SJSA1 (cell line): ENCODE measurements at places on chromosomes 16 and 17. TPM values are rescaled to one million over a fixed set of nuclear protein-coding genes. Genes with fewer than 3 reads are reported as not detected.

DNA sequence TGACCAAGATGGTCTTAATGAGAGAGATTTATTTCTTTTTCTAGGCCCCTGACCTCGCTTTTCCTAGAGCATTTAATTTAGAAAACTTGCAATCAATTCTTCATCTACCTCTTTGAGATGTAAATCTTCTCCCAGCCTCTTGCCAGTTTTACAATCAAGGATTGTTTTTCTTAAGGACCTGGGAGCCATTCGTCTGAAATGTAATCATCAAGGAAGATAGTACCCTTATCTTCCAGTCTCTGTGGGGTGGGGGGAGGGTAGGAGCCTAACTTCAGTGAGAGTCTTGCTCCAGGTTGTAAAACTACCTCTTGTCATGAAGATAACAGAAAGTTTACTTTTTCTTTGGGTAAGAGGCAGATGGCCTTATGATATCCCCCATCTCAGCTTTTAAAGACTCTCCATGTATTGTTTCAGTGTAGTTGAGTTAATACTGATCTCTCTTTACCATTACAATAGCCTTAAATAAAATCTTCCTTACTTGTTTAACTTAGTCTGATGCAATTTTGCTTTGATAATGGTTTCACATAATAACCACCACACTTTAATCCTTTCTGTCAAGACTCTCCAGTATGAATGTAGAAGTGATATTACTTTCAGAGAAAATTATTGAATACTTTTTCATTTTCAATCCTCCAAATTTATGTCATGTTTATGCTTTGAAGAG is 110.2 kb upstream of the CPHXL start:
- H3K4me1 ChIP-seq = no peaks in the 10 kb centered on the region
- H3K36me3 ChIP-seq = no peaks in the 10 kb centered on the region
- no peaks in the 10 kb centered on the region for H3K27me3 ChIP-seq
- no peak for DNase-seq
- H3K27ac ChIP-seq = no peak overlapping the region
- no peak overlapping the region for H3K4me3 ChIP-seq

GRCh38 chr16:8720080-8720966 is 45.9 kb downstream of the ABAT start:
- H3K27me3 ChIP-seq = no peaks in the 10 kb centered on the region
- no peaks in the 10 kb centered on the region for H3K4me1 ChIP-seq
- no peak for DNase-seq

DNA sequence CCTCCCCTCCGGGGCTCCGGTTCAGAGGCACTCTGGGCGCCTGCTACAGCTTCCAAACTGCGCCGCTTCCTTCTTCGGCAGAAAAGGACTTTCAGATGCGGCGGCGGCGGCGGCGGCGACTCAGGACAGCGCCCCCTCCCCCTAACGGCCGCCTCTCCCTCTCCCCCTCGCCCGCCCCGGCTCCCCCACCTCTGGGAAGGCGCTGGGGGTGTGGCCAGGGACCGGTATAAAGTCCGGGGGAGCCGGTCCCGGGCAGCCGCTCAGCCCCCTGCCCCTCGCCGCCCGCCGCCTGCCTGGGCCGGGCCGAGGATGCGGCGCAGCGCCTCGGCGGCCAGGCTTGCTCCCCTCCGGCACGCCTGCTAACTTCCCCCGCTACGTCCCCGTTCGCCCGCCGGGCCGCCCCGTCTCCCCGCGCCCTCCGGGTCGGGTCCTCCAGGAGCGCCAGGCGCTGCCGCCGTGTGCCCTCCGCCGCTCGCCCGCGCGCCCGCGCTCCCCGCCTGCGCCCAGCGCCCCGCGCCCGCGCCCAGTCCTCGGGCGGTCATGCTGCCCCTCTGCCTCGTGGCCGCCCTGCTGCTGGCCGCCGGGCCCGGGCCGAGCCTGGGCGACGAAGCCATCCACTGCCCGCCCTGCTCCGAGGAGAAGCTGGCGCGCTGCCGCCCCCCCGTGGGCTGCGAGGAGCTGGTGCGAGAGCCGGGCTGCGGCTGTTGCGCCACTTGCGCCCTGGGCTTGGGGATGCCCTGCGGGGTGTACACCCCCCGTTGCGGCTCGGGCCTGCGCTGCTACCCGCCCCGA is at the start of gene IGFBP4:
Gene IGFBP4 (plus strand): TSS at position 255 of the 792 bp plus-strand sequence. CDS start 286 bp downstream, at position 541.
- H3K4me3 ChIP-seq = peak within 1 kb of the TSS; percentile 57
- H3K4me1 ChIP-seq = peaks cover 34% of the 10 kb centered on the region
- peak; percentile 81 for DNase-seq
- no peaks in the 10 kb centered on the region for H3K36me3 ChIP-seq
- H3K27me3 ChIP-seq = no peaks in the 10 kb centered on the region

DNA sequence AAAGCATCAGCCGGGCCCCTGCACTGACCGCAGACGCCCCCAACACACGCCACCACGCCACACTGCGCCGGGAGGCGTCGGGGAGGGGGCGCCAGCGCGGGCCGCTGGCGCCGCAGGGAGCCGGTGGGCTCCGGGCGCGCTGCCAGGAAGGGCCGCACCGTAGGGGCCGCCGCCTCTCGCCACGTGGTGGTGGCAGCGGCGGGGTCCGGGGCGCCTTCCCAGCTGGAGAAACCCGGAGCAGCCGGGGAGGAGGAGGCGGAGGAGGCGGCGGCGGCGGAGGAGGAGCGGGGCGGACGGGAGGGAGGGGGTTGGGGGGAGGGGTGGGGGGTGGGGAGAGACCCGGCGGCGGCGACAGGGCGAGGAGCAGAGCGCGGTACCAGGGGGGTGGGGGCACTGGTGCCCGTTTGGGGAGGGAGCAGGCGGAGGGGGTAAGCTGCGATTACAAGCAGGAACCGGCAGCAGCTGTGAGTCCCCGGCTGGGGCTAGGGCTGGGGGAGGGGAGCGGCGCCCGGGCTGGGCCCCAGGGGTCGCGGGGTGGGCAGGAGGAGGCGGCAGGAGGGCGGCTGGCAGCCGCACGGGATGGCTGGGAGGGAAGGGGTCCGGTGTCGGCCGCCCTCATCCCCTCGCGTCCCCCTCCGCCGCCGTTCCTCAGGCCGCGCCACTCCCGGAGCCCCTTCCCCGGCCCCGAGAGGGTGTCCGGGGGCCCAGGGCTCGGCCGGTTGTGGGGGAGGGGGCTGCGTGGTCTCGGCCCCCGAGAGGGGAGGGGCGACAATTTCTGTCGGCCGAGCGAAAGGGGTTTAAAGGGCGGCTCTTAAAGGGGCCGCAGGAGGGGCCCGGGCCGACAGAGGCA is at the start of gene TBKBP1:
Gene TBKBP1 (plus strand): TSS at position 431 of the 850 bp plus-strand sequence. CDS start 1,952 bp downstream, outside the sequence.
- peak; percentile 33 for DNase-seq
- H3K27ac ChIP-seq = no peak within 1 kb of the TSS
- no peaks in the 10 kb centered on the region for H3K36me3 ChIP-seq
- peaks cover 12% of the 10 kb centered on the region for H3K4me1 ChIP-seq
- H3K4me3 ChIP-seq = peak within 1 kb of the TSS; percentile 60

- no peak for DNase-seq
- peak overlapping the region; percentile 72 for H3K27ac ChIP-seq
- peaks cover 12% of the 10 kb centered on the region for H3K4me1 ChIP-seq
- peak overlapping the region; percentile 86 for H3K4me3 ChIP-seq
Observed at GRCh38 chr17:80545499-80545826, 825 bp downstream of the RPTOR start.

- no peak for DNase-seq
- no peaks in the 10 kb centered on the region for H3K27me3 ChIP-seq
- H3K4me1 ChIP-seq = no peaks in the 10 kb centered on the region
- H3K27ac ChIP-seq = no peak overlapping the region
- peaks cover 21% of the 10 kb centered on the region for H3K36me3 ChIP-seq
Observed at GRCh38 chr16:69593751-69594255, 28.0 kb downstream of the NFAT5 start.

DNA sequence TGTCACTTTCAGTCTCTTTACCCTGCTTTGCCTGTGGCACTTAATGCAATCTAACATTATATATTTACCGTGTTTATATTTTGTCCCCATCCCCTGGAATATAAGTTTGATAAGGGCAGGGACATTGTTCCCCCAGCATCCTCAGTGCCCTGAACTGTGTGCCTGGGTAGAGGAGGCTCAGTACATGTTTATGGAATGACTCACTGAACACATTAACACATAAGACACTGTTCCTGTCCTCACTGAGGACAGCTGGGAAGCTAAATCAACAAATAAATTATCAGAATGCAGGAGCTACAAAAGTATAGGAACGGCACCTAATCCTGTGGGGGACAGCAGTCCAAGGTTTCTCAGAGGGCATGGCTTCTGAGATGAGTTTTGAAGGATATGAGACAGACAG is 27.8 kb downstream of the GRIN2A start:
- H3K4me3 ChIP-seq = no peak overlapping the region
- no peak for DNase-seq
- H3K4me1 ChIP-seq = no peaks in the 10 kb centered on the region
- no peaks in the 10 kb centered on the region for H3K27me3 ChIP-seq

DNA sequence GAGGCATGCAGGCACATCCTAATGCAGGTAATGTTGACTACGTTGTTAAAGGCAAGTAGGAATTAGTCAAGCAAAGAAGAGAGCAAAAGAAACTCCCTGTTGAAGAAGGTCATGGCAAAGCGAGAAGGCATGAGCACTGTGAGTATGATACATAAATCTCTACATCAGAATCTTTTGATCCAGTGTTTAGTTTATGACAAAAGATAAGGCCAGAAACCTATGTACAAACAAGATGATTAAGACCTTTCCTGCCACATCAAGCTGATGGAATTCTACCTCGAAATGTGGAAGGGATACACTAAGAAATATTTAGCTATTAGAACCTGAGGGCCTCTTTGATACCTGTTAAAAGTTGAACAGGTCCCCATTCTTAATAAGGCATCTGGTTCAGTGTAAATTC is 20.2 kb downstream of the SYCE1L start:
- DNase-seq = no peak
- H3K4me3 ChIP-seq = no peak overlapping the region
- no peak overlapping the region for H3K27ac ChIP-seq
- H3K36me3 ChIP-seq = no peaks in the 10 kb centered on the region

DNA sequence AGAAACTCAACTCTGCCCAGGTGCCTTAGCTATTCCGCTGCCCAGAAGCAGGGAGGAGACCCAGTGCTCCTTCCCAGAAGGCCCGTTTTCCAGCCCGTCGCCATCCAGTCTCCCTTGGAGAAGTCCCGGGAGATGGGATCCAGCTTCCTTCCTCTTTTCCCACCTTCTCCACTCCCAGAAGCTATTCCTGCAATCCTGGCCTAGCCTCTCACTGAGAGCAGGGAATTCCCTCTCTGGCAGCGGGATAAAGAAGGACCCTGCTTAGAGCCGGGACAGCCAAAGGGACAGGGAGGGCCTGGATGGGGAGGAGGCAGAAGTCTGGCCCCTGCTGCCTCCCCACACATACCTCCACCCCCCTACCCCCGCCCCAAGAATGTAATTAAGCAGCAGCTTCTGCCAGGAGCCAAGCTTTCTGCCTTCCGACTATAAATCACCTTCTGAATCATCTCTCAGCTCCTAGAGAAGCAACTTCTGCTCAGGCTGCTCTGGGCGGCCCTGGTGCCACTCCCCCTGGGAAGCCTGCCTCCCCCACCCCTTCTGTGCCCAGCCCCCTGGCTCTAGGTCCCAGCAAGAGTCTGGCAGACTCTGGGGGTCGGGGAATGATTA is 6.4 kb downstream of the WNT3 start:
- H3K27me3 ChIP-seq = peaks cover 43% of the 10 kb centered on the region
- no peak for DNase-seq

- H3K4me1 ChIP-seq = no peaks in the 10 kb centered on the region
- no peak overlapping the region for H3K4me3 ChIP-seq
- peaks cover 3% of the 10 kb centered on the region; the same call in 1 of the 2 replicates for H3K36me3 ChIP-seq
- H3K27ac ChIP-seq = no peak overlapping the region
Observed at GRCh38 chr16:85077039-85077438, 35.2 kb downstream of the CIBAR2 start.

DNA sequence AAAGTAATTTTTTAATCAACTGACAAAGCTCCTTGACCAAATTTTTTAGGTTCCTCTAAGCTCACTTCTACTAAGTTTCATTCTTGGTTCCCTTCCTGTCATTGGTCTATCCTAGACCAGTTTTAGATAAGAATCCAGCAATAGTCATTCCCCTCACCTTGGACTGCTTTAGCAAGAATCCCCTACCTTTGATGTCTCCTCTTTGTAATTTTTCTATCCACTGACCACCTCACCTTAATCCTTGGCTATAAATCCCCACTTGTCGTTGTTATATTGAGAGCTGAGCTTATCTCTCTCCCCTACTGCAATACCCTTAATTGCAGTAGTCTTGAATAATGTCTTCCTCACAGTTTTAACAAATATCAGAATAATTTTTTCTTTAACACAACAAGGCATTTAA is 107.2 kb downstream of the USP32 start:
- H3K36me3 ChIP-seq = peaks cover 14% of the 10 kb centered on the region
- DNase-seq = no peak
- H3K27ac ChIP-seq = no peak overlapping the region

DNA sequence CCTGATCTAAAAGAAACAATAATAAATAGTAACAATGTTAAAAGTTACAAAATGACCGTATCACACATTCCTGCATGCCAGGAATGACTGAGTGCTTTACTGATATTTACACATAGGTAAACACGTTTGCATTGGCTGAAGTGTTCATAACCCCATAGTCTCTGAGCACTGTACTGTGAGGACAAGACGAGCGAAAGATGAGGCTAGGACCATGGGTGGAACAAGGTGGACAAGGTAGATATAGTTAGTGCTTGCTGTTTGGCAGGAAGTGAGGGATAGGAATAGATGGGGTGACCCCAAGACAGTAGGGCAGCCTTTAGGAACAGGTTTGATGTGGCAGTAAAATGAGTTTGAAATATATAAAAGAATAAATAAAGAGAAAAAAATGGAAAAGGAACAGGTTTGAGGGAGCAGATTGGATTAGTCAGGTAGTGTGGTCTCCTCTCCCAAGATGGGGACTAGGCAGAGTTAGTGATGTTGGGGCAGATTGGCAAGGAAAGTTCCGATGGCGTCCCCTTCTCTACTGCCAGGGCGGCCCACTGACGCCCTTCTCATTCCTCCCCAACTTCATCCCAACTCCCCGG is 452 bp upstream of the E2F4 start:
- peaks cover 45% of the 10 kb centered on the region for H3K36me3 ChIP-seq
- H3K27me3 ChIP-seq = no peaks in the 10 kb centered on the region
- H3K27ac ChIP-seq = no peak overlapping the region
- peaks cover 34% of the 10 kb centered on the region for H3K4me1 ChIP-seq

- H3K27me3 ChIP-seq = no peaks in the 10 kb centered on the region
- H3K4me1 ChIP-seq = no peaks in the 10 kb centered on the region
- no peaks in the 10 kb centered on the region for H3K36me3 ChIP-seq
Observed at GRCh38 chr16:11474617-11475291, 112.0 kb downstream of the LITAF start.

DNA sequence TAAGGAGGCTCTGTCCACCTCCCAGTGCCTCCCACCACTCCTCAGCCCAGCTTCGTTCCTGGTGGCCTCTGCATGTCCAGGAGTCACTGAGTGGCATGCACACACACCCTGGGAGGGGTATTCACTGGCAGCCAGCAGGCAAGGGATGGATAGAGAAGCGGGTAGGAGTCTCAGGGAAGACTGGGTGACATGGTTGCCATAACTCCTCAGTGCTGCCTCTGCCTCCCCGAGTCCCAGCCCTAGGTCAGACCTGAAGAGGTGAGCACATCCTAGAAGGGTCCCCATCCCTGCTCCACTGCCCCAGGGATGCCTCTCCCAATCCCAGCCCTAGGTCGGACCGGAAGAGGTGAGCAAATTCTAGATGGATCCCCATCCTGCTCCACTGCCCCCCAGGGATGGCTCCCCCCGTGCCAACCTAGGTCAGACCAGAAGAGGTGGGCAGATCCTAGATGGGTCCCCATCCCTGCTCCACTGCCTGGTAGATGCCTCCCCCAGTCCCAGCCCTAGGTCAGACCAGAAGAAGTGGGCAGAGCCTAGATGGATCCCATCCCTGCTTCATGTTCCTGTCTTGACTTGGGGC is 197.0 kb downstream of the IRF8 start:
- peaks cover 15% of the 10 kb centered on the region for H3K4me1 ChIP-seq
- H3K4me3 ChIP-seq = no peak overlapping the region
- no peak for DNase-seq
- H3K36me3 ChIP-seq = no peaks in the 10 kb centered on the region
- H3K27ac ChIP-seq = no peak overlapping the region

The MRPL12 gene
- 19.5 and 34.3 TPM in 2 replicates for total RNA-seq

The RMI2 gene
- 29.1 and 36.8 TPM in 2 replicates for total RNA-seq

The GCGR gene
- total RNA-seq = not detected in 2 replicates

The LHX1 gene
- not detected in 2 replicates for total RNA-seq

The BCL7C gene
- 52.8 and 58.5 TPM in 2 replicates for total RNA-seq

The CTRB1 gene
- total RNA-seq = not detected in 2 replicates

The CXCL16 gene
- not detected in 2 replicates for total RNA-seq
